Large intestine (tissue), 12 donors: ENCODE measurements at places on chromosomes 5 and 9.

GRCh38 chr5:173866243-173866857 lies 21.8 kb upstream of the CPEB4 start:
- no peak for DNase-seq

GRCh38 chr5:155912291-155912690 lies 414.7 kb upstream of the SGCD start:
- no peak for DNase-seq

DNA sequence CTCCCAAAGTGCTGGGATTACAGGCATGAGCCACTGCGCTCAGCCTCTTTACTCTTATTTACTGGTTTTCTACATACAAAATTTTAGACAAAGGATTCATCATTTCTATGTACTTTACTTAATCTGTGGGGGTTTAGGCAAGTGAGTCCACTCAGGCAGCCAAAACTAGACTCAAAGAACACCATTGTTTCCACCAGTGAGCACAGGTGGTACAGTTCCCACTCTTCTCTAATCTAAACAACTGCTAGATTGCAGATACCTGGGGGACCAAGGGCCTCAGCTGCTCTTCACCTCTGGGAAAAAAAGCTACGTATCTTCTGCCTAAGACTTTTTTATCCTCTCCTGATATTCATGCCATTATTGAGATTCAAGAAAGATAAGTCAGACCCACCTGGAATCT lies 260.1 kb downstream of the EBF1 start:
- DNase-seq, result no peak

DNA sequence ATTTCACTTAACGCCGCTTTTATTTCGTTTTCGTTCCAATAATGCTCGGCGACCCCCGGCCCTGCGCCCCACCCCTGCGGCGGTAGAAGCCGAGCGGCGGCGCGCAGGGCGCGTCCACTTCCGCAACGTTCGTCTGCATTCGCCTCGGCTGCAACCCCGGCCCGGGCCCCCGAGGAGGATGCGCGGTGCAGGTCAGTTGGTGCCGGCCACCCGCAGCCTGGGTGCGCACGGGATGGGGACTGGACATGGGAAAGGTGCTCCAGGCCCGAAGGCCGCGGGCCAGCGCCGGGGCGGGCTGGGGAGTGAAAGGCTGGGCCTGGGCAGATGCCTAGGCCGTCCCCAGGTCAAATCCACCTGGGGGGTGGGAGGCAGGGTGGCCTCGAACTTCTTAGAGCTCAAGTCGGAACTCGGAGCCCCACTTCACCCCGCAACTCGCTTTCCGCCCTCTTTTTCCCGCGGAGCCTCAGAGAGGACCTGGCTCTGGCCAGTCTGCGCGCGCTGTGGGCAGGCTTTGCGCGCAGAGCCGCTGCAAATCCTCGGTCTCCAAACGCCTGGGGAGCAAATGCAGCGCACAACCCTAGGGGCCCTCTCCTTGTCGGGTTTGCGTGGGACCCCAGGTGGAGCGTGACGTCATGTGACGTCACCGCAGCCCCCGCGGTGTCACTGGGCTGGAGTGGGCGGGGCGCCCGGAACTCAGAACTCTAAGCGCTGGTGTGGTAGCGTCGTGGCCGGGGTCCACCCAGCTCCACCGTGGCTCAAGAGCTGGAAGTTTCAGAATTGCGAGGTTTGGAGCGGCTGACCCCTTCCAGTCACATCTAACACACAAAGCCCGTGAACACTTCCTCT lies 3.3 kb downstream of the TLX3 start:
- peak; percentile 32 for DNase-seq

GRCh38 chr5:143373076-143373475 lies 30.4 kb downstream of the NR3C1 start:
- DNase-seq, result no peak

DNA sequence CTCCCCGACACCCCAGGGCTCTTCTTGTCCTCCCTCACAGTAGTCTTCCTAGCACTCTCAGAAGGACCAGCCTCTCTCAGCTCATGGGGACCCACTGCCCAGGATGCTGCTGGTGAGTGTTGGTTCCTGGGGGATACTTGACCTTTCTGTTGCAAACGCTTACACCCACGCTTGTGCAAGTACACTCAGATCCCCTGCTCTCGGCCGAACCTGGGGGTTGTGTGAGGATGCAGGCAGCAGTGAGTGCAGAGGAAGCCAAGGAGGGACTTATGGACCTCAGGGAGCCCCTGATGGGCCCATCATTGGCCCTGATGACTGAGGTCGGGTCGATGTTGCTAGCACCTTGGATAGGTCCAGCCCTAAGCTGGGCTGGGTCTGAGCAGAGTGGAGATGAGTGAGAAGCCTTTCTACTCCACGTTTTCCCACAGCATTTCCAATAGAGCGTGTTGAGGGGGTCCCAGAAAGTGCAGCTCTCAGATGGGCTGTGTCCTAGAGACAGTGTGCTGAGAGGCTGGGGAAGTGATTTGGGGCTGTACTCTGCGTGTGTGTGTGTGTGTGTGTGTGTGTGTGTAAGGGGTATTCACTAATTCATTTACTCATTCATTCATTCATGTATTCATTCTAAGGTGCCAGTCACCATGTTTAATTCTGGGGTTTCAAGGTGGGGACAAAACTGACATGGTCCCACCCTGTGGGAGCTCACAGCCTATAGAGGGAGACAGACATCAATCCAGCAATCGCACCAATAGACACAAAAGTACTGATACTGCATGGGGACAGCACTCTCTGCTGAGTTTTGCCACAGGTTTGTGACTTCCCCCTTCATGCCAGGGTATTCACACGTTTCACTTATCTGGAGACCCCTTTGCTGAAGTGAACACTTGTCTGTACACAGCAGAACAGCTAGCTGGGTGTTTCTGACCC lies 25.2 kb upstream of the PITX1 start:
- no peak for DNase-seq
